ENCODE measurements at places on chromosomes 2 and 18.

DNA sequence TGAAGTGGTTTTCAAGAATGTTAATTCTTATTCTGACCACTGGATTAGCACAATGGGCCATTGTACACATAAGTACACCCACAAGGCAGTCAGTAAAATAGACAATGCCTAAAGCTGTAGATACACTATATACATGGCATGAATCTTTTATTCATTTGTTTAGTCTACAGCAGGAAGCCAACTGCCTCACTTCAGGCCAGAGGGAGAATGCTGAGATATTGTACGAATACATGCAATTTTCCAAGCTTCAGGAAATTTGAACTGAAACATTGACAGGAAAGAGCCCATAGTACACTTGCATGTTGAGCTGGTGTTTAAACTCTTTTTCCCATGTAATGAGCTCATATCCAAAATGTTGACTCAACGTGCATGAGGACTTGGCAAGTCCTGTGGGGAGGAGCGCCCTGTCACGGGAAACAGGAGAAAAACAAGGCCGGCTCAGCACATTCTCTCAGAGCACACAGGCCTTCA lies 111.6 kb upstream of the CYP1B1 start:
- DNase-seq, result no peak

GRCh38 chr2:42342061-42342794 lies 18.8 kb downstream of the COX7A2L start:
- peak; percentile 63 for DNase-seq

GRCh38 chr2:110843496-110843895 lies 111.1 kb downstream of the ACOXL start:
- DNase-seq, result no peak

DNA sequence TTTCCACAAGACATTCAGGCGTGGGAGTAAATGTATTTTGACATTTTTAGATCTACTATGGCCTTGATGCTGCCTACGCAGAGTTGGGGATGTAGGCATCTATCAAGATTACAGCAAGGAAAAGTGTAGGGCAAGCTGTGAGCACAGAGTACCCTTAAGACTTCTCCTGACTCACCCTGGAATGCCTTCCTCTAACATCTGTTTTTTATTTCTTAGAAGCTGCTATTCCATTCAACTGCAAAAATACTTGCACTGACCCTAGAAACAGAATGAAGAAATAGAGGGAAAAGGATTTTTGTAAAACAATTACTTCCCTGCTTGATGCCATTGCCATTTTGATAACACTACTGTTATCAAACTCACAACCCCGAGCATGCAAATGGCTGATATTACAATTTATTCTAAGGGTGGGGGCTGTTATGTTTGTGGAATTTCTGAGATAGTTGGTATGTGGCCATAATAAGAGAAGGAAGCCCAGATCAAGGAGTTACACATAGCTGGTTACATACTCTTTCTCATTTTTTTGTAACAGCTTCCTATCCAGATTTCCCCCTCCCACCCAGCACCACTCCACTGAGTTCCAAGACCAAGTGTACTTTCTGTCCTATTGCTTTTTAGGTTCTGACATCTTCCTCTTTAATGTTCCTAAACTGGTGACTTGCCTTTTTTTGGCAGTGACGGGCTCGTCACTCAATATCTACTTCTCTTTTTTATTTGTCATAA lies 6.0 kb upstream of the ROCK1 start:
- no peak for DNase-seq

- no peak for DNase-seq
Observed at GRCh38 chr2:28422908-28423741, 30.5 kb downstream of the FOSL2 start.

DNA sequence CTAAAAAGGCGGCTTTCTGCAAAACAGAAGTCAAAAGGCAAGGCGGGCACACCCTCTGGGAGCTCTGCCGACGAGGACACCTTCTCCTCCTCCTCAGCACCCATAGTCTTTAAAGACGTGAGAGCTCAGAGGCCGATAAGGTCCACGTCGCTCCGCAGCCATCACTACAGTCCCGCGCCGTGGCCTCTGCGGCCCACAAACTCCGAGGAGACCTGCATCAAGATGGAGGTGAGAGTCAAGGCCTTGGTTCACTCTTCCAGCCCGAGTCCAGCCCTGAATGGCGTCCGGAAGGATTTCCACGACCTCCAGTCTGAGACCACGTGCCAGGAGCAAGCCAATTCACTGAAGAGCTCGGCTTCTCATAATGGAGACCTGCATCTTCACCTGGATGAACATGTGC lies 36.1 kb downstream of the SOCS6 start:
- DNase-seq, result no peak

DNA sequence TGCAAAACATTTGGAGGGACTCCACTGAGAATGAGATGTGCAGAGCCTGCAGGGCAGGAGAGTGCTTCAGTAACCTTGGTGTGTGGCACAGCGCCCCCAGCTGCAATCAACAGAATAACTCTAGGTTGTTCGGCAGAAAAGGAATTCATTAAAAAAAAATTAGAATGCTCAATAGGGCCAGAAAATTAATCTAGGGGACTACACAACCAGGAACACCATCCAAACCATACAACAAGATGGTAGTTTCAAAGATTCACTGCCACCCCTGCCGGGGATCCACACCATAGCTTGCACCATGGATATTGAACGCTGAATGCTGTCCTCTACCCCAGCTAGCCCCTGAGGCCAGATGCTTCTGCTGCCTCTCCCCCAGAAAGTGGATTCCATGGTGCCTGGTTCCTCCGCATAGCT lies 50.1 kb downstream of the THUMPD2 start:
- peak; percentile 67 for DNase-seq

GRCh38 chr18:74140582-74140981 lies 7.1 kb downstream of the FBXO15 start:
- no peak for DNase-seq

GRCh38 chr2:1493431-1494126 lies 80.3 kb downstream of the TPO start:
- no peak for DNase-seq

- DNase-seq, result peak; percentile 84
Observed at GRCh38 chr2:36356990-36357846, 1.6 kb downstream of the CRIM1 start.

DNA sequence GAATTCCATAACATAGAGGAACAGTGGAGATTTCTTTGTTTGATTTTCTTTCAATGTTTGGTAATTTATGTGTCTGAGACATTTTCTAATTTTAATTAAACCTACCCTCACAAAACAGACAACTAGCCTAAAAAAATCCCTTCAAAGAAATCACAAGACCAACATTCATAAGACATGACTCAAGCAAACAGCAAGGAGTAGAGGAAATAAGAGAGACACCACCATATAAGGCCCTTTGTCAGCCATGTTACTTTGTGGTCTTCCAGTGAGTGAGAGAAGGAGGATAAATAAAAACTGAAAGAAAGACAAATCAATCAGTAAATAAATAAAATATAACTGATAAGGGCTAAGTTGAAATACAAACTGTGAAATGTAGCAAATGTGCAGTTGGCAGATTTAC lies 830.8 kb upstream of the SLC39A10 start:
- peak; percentile 40 for DNase-seq

DNA sequence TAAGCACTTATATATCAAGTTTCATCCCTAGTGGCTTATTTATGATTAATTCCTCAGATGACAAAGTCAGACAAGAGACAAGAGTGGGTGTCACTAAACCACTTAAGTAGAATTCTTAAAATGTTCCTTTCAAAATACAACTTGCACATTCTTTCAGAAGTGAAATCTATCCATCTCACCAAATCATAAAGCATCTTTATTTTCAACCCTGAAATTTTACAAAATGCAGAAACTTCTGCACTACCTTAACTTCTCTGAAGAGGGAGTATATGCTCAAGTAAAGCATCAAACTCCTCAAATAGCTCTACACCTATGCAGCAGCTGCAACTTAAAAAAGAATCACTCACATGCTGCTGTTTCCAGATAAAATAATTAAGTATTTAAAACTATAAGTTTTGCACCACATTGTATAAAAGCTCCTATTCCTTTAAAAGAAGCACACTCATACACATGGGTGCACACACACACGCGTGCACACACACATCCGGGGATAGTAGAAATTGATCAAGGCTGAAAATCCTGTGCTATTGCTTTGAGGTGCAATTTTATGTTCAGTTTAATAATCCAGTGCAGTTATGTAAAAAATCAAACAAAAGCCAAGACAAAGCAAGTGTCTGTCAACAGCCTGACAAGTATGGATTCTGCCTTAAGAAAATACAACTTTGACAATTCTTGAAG lies 244.5 kb downstream of the TCF4 start:
- peak; percentile 41 for DNase-seq

- no peak for DNase-seq
Observed at GRCh38 chr2:206978746-206979145, 39.4 kb downstream of the CPO start.

GRCh38 chr2:25711675-25712354 lies 38.4 kb upstream of the DTNB start:
- no peak for DNase-seq

- no peak for DNase-seq
Observed at GRCh38 chr2:59080451-59081181, 839.5 kb upstream of the FANCL start.

DNA sequence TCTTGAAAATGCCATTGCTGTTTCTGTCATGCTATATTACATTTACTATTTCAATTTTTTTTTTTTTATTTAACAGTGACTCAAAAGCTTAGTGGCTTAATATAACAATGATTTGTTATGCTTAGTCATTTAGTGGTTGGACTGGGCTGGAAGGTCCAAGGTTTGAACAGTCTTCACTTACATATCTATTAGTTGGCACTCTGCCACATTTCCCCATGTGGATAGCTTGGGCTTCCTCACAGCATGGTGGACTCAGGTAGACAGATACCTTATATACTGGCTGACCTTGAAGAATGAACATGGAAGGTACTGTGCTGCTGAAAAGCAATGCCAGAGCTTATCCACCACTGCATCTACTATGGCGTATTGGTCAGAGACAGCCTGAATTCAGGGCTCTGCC lies 909.5 kb upstream of the SOX11 start:
- no peak for DNase-seq

- DNase-seq, result peak; percentile 36
Observed at GRCh38 chr2:9424447-9425164, 1.2 kb downstream of the CPSF3 start.

- no peak for DNase-seq
Observed at GRCh38 chr18:3279201-3280185, 17.6 kb downstream of the MYL12B start.

- DNase-seq, result no peak
Observed at GRCh38 chr2:20629581-20630171, 21.2 kb downstream of the HS1BP3 start.

DNA sequence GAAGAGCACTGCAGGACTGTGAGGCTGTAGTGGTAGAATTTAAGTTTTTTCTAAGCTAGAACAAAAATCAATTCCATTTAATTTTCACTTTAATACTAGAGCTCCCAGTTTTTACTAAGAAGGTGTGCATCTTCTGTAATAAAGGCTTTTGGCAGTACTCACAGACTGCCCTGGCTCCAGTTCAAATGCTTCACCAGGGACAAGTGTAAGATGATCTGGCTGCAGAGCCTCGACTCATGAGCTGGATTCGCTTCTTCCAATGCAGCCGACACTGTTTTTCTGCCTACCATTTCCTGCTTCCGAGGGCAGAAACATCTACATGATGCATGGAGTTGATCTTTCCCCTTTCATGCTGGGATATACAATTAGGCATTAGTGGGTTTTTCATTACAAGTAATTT lies 87.0 kb downstream of the FARSB start:
- peak; percentile 10 for DNase-seq

- DNase-seq, result no peak
Observed at GRCh38 chr18:26091047-26091630, 726 bp upstream of the SS18 start.

GRCh38 chr2:12169721-12170120 lies 423.3 kb downstream of the LPIN1 start:
- no peak for DNase-seq

DNA sequence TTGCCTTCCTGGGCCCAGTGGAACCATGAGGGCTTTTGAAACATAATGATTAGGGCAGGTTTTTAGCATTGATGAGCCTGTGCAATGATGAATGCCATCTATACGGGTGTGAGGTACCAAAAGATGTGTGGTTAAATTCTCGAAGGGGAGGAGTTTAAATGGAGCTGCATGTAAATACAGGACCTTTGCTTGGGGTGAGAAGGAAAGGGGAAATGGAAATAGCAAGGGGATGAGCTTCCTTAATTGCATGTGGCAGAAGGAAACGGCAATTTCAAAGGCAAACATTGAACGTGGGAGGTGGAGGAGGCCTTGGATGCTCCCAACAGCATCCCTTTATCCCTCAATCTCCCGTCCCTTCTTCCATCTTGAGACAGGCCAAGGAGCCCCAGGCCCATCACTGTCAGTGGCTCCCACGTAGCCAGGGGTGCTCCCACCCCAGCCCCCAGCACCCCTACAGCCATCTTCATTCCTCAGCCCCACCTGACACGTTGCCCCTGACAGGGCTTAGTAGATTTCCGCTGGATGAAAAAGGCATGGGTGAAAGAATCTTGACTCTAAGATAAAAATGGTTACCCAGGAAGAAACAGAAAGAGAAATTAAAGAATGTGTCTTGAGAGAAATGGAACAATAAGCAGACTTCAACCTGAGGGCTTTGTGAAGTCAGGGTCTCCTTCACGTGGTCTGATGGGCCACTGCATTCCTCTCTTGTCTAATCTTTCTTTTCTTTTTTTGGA lies 32.5 kb downstream of the INPP5D start:
- DNase-seq, result no peak

DNA sequence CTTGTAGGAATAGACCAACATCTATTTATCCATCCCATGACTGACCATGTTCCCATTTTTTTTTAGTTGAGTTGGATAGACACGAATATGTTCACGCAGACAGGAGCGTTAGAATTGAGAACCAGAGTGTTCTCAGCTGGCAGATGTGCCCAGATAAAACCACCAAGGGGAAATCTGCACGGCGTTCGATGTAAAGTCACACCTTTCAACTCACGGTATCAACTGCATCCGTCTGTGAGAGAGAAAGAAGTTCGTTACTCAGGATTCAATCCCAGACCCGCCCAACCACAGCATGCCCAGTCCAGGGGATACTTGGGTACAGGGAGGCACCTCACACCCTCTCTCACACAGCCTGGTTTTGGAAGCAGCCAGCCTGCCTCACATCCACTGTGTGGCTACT lies 26.1 kb downstream of the MAL start:
- DNase-seq, result no peak

DNA sequence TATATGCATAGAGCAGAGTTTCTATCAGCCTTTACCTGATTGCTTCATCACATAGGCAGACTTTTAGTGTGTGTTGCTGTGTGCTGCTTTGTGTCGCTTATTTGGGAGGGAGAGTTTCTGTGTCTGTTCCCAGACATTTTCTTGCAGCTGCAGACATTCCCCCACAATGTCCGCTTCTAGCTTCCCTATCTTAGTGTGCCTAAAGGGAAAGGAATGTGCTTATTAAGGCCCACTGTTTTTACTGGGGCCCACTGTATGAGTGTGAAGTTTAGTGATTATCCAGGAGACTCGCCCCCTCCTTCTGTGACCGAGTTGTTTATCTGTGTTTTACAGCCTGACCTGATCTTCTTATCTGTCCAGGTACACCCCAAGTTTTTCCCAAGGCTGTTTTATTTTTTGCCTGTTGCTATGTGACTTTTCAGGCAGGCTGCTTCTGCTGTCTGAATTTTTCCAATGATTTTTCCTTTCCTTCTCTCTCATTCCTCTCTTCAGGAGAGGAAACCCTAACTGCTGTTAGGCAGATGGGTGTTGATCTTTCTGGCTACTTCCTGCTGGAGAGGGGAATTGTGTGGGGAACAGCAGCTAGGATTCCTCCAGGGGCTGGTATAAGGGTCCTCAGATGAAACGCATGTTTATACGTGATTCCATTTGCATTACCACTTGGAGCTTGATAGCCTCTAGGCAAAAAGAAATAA lies 47.6 kb downstream of the STK17B start:
- no peak for DNase-seq

GRCh38 chr2:28393114-28393836 lies 617 bp downstream of the FOSL2 start:
- peak; percentile 56 for DNase-seq

- no peak for DNase-seq
Observed at GRCh38 chr2:100924122-100924519, 78.0 kb upstream of the RPL31 start.
